ENCODE measurements at places on chromosomes 2 and 18.

DNA sequence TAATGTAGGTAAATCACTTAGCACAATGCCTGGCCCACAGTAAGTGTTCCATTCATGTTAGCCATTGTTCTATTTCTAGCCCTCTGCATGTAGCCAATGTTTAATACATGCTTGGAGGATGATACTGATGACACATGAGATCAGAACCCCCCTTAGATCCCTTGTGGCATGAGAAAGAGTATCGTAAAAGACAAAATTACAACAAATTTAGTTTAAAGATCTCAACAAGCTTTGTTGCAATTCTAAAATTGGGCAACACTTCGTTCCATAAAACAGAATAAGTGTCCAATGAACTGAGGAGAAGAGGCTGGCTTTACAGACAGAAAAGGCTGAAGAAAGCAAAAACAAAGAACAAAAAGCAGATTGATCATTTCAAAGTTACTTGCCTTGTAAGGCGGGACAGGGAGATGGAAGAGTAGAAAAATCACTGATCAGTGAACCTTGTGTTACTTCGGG lies 148.7 kb upstream of the SLC1A4 start:
- DNase-seq: no peak

DNA sequence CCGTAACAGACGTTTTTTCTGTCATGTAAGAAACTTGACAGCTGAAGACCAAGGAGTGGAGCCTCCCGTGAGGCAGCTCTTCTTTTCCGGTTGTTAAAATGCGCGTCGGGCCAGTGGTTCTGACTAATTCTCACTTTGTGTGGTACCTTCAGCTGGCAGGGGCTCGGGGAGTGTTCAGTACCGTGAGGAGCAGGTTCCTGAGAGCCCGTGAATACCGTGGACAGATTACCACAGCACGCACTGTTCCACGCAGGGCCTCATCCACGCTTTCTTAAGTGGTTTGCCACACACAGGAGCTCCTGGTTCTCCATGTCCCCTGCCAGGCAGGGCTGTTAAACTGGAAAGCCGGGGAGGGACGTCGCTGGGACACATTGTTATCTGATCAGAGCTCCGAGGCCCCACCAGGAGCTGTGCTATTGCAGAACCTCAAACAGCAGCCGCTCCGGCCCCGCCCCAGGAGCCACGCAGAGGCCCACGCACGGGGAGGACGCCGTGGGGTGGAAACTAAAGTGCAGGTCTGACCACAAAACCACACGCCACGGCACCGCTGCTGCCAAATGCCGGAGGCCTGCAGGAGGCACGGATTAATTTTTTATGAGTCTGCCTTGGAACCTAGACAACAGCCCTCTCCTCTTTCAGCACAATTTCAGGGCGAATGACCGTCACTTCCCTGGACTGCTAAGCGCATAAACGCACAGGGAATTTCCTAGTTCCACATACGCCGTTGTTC lies 43.3 kb downstream of the NFATC1 start:
- no peak for DNase-seq

- DNase-seq: no peak
Observed at GRCh38 chr2:162697111-162697510, 141.5 kb downstream of the KCNH7 start.

GRCh38 chr2:62410926-62411456 lies 95.0 kb downstream of the TMEM17 start:
- DNase-seq: no peak

DNA sequence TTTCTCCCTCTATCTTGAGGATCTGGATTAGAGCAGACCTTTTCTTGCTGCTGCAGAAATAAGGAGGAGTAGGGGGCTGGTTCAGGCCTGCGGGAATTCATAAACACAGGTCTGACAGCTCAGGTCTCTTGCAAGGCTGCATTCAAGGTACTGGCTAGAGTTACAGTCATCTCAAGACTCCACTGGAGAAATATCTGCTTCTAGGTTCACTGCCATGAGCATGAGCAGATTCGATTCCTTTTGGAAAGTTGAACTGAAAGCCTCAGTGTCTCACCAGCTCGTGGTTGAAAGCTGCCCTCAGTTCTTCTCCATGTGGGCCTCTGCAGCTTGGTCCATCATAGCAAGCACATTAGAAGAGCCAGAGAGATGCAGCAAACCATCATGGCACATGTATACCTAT lies 124.4 kb upstream of the SETBP1 start:
- DNase-seq: no peak

DNA sequence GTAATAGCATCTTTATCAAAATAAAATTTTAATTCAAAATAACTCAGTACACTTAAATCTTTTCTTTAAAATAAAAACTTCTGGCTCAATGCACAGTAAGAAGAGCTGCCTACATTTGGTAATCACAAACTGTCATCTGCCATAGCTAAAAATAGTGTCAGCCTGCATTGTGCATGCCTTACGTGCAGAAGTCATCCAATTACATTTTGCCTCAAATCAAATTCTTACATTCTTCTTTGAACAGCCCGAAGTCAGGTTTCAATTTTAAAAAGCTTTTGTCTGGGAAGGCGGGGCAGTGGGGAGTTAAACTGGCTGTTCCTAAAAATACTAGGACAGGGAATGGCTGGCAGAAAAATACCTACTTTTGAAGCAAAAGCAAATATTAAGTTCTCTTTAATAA lies 51.1 kb downstream of the RTN4 start:
- no peak for DNase-seq

- peak; percentile 31 for DNase-seq
Observed at GRCh38 chr2:195657634-195658540, 861 bp downstream of the SLC39A10 start.

DNA sequence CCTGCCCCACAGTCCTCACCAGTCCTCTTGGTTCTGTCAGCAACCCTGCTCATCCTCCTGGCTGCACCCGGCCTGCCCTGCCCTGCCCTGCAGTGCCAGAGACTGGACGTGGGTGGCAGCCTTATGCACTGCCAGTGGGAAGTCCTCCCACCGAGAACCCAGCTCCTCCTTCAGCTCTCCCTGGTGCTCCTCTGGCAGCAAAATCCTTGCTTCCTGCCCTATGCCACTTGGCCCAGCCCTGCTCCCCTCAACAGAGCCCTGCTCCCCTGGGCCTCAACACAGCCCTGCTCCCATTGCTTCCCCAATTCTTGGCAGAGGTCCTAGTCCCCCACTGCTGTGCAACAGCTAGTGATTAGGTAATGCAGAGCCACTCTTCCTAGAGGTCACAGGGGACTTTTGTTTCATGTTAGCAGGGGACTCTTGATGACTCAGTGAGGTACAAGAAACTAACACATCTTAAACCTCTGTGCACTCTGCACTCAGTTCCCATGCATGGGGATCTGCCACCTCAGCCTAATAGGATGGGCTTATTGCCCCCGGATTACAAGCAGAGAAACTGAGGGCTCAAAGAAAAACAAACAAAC lies 58.0 kb upstream of the EDAR start:
- no peak for DNase-seq

GRCh38 chr18:11561293-11561692 lies 48.1 kb upstream of the SLC35G4 start:
- no peak for DNase-seq

DNA sequence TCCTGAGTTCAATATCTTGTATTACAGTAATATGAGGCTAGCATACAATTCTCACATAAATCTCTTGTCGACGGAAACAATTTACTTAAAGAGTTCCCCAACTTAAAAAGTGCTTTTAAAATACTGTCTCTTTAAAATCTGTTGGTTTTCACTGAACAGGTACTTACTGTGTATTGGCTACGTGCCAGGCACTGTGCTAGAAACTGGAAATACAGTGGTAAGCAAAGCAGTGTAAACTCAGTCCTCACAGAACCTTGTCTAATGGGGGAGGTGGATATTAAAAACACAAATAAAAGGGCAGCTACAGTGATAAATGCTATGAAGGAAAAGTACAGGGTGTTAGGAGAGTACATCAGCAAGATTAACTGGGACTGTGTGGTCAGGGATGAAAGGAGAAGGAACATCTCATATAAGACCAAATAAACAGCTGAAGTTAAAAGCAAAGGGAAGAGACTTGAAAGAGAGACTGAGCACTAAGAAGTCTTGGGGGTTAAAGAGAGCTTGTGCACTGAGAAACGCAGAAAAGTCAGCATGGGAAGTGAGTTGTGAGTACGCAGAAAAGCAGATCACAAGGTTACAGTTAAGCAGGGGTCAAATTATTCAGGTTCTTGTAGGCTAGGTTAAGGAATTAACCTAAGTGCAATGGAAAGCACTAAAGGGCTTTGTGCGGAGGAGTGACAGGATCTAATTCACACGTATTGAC lies 52.5 kb downstream of the USP40 start:
- peak; percentile 28 for DNase-seq

DNA sequence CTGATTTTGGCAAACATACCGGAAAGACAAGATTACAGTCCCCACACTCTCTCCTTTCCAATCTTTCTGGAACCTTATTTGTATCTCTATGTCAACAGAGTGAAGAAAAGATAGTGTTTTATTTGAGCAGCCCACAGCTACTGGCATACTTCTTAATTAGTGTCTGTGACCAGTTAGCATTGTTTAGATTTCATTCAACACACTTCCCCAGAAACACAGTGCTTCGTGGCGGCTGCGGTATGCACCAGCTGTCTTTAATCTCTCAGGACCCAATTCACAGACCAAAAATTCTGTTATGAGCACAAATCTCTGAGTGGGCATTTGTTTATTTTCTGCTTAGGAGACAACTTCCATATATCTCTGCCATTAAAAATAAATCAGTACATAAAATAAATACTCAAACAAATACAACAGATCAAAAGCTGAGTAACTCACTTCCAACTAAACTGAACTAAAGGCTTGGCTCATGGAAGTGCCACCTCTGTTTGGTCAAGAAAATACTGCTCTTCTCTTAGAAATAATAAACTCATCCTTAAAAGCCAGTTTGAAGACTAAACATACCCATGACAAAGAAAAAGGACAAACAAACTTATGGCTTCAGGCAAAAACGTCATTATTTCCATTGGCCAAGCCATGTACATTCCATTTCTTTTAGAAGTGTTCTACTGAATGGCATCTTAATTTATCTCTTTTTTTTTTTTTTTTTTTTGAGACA lies 392.4 kb downstream of the TXNL1 start:
- DNase-seq: no peak

DNA sequence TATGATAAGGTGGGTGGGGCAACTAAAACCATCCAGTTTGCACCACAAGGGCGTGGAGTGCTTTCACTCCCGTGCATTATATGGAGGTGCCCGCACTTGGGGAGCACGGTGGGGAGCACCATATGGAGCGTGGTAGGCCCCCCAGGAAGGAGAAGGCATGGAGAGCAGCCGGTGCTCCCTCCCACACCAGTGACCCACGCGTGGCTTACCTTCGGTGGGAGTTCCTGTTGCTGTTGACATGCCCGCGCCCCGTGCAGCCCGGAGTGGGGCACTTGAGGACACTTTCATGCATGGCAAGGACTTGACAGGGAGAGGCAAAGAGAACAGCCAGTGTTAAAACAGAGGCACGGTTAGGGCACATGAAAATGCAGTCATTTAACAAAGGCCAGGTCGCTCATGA lies 167.5 kb upstream of the PXDN start:
- no peak for DNase-seq

DNA sequence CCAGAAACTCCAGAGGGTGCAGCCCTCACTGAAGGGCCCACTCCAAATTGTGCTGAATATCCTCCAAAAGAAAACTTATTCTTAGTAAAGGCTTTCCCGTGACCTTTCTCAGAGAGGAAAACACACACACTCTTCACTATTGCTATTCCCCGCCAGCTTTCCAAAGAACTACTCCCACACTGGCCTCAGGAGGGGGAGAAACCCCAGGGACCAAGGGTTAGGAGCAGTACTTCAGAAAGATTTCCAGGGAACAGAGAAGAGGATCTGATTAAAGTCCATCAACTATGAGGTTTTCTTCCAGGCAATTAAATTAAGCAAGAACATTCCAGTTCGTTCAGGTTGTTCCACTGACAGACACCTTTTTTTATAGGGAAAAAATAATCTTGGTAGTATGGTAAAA lies 150.2 kb downstream of the TTC32 start:
- DNase-seq: no peak

DNA sequence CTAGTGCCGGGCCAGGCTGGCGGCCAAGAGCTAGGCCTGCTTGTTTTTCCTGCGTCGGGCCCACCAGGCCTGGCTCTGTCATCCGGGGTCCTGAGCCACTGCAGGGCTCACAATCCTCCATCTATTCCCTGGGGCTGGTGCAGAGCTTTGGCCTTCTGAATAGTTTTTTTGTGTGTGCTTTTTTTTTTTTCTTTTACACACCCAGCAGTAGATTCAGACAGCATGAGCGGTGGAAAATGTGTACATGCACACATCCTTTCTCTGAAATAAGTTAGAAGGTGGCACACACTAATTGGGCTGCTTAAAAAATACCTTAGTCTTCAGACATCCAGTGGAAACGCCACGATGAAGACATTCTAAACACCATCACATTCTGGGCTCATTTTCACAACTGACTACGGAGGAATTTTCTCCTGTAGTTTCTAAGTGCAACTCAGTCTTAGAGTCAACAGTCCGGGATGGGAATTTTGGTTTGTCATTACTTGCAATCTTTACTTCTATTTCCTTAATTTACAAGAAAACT lies 6.1 kb downstream of the ZFP36L2 start:
- no peak for DNase-seq

GRCh38 chr2:148867079-148867769 lies 7.8 kb upstream of the KIF5C start:
- DNase-seq: no peak

GRCh38 chr2:25711675-25712354 lies 38.4 kb upstream of the DTNB start:
- DNase-seq: no peak

DNA sequence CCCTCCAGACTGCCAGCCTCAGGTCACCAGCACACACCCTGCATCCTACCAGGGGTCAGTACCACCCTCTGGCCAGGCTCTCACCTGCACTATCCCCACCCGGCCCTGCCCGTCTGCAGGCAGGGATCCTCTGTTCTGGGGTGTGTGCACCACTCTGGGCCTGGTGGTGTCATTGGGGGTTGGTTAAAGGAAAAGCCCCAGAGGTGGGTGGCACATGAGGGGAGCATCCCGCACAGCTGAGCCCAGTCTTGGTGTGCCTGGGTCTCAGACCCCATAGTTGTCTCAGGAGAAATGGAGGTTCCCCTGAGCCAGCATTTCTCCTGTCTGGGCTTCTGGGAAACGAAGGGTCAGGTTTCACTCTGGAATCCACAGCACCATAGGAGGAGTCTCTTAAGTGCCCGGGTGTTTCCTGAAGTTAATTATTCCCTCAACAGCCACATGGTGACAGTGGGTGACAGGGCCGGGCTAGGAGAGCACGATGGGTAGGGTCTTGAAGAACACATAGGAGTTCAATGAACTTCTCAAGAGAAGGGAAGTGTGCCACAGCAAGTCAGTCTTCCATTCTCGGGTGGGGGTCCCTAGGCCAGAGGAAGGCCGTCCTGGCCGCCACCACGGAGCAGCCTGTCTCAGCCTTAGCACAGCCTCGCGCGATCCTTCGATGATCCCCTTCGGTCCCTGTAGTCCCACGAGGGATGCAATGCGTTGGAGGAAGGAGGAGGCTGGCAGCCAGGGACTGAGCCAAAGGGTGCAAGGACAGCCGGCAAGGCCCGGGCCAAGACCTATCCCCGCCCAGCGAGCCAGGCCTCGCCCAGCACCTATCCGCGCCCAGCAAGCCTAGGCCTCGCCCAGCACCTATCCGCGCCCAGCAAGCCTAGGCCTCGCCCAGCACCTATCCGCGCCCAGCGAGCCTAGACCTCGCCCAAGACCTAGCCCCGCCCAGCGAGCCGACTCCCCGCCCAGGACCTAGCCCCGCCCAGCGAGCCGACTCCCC lies 1.1 kb upstream of the FARP2 start:
- peak; percentile 80 for DNase-seq

- DNase-seq: no peak
Observed at GRCh38 chr2:60468382-60469085, 84.9 kb downstream of the BCL11A start.
